Stimulated activated CD8-positive, alpha-beta memory T cell treated with anti-CD3 and anti-CD28 coated beads, Interleukin-7, amount 100 ng/mL, for 1 hour (primary cell): ENCODE measurements at places on chromosomes 6 and 20.

GRCh38 chr6:105799056-105799455, 287.1 kb upstream of the PRDM1 start:
- no peak for DNase-seq

- no peak for DNase-seq
Measured at GRCh38 chr6:14638906-14639761, 521.6 kb downstream of the CD83 start.

GRCh38 chr6:44636561-44637248, 249.2 kb downstream of the CDC5L start:
- DNase-seq, result no peak

GRCh38 chr20:36969478-36970186, 18.1 kb upstream of the SAMHD1 start:
- no peak for DNase-seq

DNA sequence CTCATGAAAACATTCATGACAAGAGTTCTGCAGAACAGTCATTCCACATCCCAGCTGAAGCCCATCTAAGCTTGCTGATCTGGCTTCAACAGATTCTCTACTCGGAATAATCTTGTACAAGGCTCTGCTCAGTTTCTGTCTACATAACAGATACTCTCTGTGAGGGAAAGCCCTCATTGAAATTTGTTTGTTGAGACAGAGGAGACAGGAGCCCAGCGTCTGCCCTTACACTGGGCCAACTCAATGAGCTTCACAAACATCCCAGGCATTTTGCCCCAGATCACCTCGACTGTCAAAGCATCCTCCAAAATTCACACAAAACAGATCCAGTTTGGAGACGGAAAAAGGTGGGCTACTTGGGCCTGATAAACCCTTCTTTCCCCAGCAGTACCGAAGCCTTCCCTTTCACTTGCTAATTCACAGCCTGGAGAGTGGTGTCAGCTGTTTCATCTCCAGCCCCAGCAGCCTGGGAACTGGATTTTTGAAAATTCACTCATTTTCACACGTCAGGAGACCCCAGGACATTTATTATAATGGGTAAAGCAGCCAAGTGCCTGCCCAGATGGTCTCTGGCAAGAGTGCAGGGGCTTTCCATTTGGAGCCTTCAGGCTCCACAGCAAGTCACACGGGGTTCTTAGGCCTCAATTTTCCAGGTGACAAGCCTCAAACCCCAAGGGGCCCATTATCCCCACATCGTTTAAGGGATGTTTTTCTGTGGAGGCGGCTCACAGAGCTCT, 7.3 kb downstream of the CCDC167 start:
- DNase-seq, result no peak

- no peak for DNase-seq
Measured at GRCh38 chr6:97133067-97133466, 149.9 kb downstream of the MMS22L start.

- no peak for DNase-seq
Measured at GRCh38 chr6:56482525-56482924, 160.2 kb downstream of the DST start.

DNA sequence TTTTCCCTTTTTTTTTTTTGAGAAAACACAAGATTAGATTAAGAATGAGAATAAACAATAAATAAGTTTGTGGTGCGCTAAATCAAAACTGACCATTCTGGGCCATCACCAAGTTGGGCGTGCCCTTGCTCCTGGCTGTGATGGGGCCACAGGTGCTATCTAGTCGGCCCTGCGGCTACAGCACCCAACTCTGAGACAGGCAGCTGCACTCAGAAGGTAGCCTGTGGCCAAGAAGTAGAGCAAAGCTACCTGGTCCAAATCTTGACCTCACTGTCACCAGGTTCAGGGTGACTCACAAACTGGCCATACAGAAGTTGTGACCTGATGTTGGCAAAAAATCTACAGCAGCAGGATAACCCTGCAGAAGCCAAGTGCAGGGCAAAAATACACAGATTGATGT, 3.4 kb downstream of the TXNDC5 start:
- no peak for DNase-seq

DNA sequence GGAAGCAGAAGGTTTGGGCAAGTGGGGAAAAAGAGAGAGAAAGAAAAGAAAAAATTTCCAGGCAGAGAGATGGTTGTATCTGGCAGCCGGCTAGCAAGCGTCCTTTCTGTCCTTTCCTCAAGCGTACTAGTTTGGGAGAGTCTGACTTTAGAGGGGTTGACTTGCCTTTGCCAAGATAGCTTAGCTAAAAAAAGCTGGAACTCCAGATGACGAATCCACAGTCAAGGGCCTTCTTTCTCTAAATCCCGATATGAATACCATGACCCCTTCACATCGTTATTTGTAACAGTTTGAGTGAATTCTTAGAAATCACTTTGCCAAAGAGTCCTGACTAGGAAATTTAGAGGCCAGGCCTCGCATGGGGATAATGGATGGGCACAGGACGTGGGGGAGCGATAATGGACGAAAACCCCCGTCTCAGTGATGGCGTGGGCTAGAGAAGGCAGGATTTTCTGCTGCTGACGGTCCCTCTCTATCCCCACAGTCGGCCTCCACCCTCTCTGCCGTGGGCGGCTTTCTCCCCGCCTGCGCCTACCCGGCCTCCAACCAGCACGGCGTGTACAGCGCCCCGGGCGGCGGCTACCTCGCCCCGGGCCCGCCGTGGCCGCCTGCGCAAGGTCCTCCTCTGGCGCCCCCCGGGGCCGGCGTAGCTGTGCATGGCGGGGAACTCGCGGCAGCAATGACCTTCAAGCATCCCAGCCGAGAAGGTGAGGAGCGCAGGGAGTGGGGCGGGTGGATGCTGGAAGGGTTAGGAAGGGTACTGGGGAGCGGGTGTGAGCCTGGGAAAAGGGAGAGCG, 3.5 kb downstream of the PAX1 start:
- DNase-seq, result no peak

DNA sequence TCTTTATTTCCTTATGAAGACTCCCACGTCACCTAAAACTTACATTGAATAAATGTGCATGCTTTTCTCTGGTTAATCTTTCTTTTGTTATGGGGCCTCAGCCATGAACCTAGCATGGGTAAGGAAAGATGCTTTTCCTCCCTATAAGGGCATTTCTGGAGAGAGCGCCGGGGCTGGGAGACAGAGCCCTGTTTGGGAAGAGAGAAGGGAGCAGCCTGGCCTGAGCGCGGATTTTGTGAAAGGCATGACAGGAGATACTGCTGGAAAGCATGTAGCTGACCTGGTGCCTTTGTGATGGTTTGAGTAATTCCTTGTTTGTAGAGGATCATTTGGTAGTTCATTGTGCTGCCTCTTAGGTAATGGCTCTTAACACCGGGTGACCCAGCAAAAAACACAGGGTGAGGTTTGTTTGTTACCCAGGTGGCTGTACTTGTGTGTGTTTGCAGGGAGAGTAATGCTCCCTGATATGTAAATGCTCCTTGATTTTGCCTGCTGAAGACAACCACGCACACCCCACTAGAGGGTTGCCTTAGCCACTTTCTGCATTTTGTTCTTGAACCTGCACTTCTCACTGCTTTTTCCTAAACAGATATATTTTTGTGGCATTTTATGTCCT, 59.2 kb downstream of the ANKRD6 start:
- DNase-seq, result no peak

DNA sequence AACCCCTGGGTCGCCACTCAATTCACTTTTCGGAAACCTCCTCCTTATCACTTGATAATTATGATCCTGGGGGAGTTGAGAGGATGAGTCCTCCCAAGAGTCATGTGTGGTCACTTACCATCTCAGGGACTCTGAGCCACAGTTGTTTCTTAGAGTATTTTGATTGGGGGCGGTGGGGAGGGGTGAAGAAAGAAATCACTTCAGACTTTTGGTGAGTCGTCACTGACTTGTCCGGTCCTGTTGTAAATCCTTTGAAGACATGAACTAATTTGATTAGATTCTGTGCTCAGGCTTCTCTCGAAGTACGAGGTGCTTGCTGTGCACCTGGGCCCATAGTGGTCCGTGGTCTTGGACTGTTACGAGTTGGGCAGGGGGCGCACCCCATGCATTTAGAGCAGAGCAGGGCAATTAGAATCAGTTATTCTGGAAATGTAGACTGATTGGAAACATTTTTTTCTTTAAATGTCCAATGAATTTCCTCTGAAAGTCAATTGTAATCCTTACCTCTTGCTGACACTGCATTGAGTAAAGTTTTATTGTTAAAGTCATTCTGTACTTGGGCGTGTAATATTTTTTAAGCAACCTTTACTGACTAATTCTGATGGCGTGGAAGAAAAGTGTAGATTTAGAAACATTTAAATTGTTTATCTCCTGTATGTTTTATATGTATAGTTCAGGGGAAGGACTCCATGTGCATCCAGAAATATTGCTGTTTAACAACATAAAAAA, 173.4 kb downstream of the SLC16A10 start:
- DNase-seq, result no peak

DNA sequence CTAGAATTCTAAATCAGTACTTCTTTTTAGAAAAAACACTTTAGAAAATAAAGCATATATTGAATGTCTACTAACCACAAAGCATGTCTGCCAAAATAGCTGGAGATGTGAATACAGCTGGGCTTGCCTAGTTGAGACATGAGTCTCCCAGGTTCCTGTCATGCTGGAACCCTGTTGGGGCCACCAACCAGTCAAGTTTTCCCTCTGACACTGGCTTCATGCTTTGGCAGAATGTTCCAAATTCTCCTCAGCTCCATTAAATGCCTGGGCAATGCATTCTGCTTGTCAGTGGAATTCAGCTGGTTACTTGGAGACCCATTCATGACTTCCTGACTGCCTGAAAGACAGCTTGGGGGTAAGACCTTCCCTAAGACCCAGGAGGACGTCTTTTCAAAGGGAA, 87.2 kb downstream of the PRND start:
- DNase-seq, result no peak

DNA sequence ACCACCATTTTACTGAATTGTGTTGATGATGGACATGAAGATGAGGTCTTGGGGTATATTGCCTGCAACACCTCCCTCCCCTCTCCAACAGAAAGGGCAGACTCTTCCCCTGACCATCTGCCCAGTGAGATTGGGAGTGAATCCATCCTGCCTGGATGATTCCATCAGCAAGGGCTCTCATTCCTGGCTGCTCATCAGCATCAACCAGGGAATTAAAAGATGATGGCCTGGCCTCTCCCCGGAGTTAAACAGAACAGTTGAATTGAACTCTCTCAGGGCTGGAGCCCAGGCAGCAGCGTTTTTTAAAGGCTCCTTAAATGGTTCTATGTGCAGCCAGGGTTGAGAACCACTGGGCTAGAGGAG, 14.6 kb upstream of the MRPS18A start:
- no peak for DNase-seq

GRCh38 chr6:123415844-123416468, 220.8 kb downstream of the TRDN start:
- DNase-seq, result no peak

- DNase-seq, result no peak
Measured at GRCh38 chr6:12064131-12064530, 52.0 kb downstream of the HIVEP1 start.

DNA sequence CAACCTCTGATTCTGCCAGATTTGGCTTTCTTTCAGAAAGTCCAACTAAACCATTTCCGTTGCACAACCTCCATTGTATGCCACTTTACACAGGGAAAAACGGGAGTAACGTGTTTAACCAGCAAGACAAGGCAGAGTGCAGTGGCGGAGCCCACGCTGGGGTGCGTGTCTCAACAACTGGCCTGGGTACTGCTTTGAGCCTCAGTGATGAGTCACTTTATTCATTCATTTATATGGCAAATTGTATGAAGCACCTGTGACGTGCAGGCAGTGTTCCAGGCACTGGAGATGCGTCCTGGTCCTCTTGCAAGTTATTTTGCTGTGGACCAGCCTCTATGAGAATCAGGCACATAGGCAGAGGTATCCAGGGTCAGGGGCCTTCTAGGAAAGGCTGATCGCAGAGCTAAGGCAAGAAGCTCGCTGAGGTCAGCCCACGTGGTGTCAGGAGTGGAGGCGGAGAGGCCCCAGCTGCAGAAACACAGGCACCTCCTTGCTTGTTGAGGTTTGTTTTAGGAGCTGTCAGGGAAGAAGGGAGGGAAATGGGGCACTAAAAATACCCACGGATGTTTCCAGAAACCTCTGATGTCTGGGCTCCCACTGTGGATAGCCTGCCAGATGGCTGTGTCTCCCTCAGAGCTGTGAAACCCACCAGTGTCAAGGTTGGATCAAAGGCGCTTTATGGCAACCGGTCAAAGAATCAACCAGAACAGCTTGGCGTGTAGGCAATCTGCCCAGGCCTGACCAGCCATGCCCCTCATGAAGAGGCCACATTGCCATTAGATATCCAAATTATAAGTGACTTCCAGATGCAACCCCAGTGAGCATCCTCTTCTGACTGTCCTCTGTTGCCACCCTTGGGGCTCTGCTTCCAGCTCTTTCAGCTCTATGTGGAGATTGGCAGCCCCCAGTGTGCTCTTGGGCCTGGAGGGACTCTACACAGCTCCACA, 157.2 kb downstream of the CD83 start:
- no peak for DNase-seq

DNA sequence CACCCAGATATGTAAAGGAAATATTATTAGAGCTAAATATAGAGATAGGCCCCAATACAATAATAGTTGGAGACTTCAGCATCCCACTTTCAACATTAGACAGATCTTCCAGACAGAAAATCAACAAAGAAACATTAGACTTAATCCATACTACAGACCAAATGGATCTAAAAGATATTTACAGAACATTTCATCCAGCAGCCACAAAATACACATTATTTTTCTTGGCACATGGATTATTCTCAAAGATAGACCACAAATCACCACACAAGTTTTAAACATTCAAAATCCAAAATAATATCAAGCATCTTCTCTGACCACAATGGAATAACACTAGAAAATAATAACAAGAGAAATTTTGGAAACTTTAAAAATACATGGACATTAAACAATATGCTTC, 1159.1 kb upstream of the CITED2 start:
- no peak for DNase-seq

DNA sequence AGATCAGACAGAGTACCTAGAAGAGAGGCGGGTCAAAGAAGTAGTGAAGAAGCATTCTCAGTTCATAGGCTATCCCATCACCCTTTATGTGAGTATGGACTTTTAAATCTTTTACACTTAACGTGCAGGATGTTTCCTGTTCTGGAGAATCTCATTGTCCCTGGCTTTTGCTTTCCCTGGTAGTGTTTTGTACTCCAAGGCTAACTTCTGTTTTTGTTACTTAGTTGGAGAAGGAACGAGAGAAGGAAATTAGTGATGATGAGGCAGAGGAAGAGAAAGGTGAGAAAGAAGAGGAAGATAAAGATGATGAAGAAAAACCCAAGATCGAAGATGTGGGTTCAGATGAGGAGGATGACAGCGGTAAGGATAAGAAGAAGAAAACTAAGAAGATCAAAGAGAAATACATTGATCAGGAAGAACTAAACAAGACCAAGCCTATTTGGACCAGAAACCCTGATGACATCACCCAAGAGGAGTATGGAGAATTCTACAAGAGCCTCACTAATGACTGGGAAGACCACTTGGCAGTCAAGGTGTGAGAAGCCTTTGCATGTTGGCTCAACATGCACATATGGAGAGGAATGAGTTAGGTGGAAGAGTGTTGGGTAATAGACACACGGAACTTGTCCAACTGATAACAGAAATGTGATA, 3.3 kb downstream of the HSP90AB1 start:
- DNase-seq, result no peak
